ENCODE measurements at places on chromosomes 11 and 22. TPM values are rescaled to one million over a fixed set of nuclear protein-coding genes. Genes with fewer than 3 reads are reported as not detected.

DNA sequence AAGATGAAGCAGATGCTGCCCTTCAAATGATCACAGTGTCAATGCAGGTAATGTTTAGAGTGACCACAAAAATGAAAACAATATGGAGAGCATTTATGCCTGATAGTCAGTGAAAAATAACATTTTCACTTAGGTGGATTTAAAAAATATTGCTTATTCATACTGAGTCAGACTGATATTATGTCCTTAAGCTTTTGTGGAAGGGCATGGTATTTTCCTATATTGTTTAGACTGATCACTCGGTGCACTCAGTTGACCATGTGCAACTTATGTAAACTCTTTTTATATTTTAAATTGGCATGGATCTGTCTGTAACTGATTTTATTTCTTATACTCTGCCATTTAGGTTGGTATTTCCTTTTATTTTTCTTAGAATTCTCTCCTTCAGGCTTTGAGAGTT is 106.6 kb downstream of the DYNC2H1 start:
- DNase-seq = no peak

The MYBPC3 gene
- not detected for total RNA-seq

- no peak for DNase-seq
These were observed 1.9 kb upstream of the FTH1 start for GRCh38 chr11:61969391-61969758.

- no peak for DNase-seq
These were observed 58.4 kb downstream of the THAP12 start for GRCh38 chr11:76322540-76322939.

The KRTAP5-10 gene
- total RNA-seq = 0.31 TPM

The OR4A16 gene
- not detected for total RNA-seq

Measured in mesothelial cell of epicardium (in vitro differentiated cells).